ENCODE measurements at places on chromosomes 6 and 20.

GRCh38 chr6:142030115-142030619 is 102.6 kb upstream of the GJE1 start:
- no peak for DNase-seq

DNA sequence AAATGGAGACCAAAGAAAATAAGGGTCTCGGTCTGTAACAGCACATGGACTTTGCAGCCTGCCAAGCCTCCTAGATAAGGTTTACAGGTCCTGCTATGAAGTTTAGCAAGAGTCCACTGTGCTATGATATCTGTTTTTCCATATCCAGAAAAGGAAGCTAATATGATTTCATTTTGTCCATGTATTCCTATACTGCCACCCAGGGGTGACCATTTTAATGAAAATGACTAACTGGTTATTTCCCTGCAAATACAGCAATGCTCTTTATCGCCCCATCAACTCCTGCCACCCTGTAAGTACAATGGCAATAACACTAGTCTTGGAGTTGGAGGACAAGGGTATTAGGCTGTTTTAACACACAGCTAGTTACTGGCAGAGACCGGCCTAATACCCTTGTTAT is 115.2 kb upstream of the GLP1R start:
- DNase-seq = no peak

- DNase-seq = no peak
Measured at GRCh38 chr20:41049451-41049850, 20.8 kb downstream of the TOP1 start.

DNA sequence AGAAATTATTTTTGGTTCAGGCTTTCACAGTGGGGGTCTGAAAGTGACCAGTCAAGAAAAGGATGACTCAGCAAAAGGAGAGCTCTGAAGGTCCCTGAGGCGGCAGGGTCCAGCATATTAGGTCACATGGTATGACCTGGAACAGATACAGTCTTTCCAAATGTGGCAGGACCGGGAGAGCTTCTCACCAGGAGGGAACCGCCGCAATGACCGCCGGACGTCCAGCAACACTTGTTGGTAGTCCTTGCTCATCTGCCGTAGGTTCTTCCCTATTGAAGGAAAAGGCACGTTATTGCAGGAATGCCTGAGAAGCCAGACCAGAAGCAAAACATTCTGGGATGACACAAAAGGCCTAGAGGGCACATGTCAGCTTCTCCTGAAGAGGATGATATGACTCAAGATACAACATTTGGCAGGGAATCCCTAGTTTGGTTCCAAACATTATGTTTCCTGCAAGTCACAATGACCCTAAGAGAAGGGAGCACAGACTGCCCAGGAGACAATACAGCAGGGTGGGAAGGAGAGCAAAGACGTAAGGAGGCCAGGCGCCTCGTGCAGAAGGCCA is 17.4 kb downstream of the TBC1D20 start:
- DNase-seq = no peak

- no peak for DNase-seq
Measured at GRCh38 chr6:140069576-140069975, 695.1 kb upstream of the CITED2 start.

GRCh38 chr6:51792273-51793030 is 295.0 kb downstream of the PKHD1 start:
- DNase-seq = no peak

- no peak for DNase-seq
Measured at GRCh38 chr6:8859501-8859900, 424.2 kb upstream of the SLC35B3 start.

GRCh38 chr20:326645-327185 is 1.4 kb downstream of the SOX12 start:
- DNase-seq = no peak

DNA sequence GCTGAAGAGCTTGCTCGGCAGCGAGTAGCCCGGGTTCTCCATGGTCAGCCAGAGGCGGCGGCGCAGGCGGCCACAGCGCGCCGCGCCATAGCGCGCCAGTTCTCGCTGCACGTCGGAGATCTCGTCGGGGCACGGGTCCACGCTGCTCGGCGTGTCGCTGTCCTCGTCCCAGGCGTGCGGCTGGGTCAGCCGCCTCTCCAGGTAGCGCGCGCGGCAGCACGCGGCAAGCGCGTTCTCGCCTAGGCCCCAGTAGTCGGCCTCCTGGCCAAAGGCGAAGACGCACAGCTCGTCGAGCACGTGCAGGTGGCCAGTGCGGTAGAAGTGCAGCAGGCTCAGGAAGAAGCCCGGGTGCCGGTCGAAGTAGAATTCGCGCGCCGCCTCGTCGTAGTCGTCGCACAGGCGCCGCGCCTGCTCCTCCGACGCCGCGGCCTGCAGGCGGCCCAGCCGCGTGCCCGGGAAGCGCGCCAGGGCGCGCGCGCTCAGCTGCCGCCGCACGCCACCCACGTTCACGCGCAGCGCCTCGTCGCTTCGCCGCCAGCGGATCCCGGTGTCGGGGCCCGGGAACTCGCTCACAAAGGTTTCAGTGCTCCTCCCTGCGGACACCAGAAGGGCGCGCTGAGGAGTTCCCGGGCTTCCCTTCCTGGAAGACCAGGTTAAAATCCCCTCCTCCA is 2.7 kb downstream of the KCNS1 start:
- DNase-seq = no peak

DNA sequence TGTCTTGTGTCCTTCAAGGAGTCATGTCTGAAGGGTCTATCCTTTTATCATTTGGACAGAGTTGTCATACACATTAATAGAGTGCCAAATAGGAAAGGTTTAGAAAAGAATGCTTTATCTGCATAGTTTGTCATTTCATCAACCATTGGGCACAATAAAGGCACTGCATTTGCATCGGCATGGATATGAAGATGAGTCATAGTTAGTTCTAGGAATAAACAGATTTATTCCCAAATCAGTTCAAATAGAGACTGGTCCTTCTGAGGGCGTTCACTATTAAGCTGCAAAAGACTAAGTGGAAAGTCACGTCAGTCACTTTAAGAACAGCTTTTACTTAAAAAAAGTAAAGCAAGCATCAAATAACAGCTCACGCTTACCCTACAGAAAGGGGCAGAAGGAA is 90.8 kb downstream of the CDS2 start:
- DNase-seq = no peak

DNA sequence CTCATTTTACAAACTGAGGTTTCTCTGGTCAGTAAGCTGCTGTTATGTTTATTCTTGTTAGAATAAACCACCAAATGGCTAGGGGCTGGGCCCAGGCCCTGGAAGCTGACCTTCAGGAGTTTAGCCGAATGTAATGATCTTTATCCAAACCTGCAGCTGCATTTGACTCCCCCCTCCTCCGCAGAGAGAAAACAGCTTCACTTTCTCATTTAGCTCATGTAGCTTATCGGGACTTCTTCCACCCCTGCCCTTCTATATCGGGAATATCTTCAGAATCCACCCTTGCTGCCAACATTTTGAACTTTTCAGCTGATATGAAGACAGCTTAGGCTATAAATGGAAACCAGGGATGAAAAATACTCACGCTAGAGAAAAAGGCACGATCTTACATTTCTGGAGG is 102.6 kb downstream of the ZMYND8 start:
- no peak for DNase-seq

- DNase-seq = no peak
Measured at GRCh38 chr6:107871976-107872375, 47.9 kb upstream of the SCML4 start.

GRCh38 chr20:41510847-41511450 is 107.2 kb downstream of the CHD6 start:
- DNase-seq = no peak

- no peak for DNase-seq
Measured at GRCh38 chr20:2753461-2754040, 46.9 kb downstream of the CPXM1 start.

- no peak for DNase-seq
Measured at GRCh38 chr20:51573576-51574243, 31.2 kb upstream of the NFATC2 start.

DNA sequence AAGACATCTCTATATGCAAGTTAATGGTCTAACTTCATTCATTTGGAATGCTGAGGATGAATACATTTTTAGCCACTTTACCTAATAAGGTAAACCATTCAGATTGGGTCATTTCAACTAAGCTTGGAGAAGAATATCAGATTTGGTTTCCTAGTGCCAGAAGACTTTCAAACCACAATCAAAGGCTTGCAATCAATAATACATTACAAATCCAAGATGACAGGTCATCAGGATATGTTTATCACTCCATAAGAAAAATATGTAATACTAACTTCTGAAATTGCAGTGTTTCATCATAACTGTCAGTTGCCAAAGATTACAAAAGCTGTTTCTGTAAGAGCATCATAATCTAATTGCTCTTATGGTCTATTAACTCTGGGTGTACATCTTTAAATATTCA is 654.0 kb downstream of the COL12A1 start:
- no peak for DNase-seq

DNA sequence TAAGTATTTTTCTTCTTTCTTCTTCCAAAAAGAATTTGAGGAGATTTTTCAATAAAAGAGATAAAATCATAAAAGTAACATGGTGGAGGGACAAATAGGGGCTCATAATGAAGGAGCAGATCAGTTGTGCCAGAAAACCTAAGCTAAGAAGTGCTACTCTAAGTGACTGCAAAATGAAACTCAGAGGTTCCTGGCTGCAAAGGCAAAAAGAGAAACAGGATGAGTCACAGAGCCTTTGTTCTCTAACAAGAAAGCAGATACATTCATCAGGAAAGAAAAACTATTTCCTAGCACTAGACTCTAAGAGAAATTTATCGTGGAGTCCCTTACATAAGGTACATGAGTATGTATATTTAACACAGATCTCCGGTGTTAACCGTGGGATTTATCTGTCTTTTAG is 49.8 kb downstream of the TSHZ2 start:
- DNase-seq = no peak

DNA sequence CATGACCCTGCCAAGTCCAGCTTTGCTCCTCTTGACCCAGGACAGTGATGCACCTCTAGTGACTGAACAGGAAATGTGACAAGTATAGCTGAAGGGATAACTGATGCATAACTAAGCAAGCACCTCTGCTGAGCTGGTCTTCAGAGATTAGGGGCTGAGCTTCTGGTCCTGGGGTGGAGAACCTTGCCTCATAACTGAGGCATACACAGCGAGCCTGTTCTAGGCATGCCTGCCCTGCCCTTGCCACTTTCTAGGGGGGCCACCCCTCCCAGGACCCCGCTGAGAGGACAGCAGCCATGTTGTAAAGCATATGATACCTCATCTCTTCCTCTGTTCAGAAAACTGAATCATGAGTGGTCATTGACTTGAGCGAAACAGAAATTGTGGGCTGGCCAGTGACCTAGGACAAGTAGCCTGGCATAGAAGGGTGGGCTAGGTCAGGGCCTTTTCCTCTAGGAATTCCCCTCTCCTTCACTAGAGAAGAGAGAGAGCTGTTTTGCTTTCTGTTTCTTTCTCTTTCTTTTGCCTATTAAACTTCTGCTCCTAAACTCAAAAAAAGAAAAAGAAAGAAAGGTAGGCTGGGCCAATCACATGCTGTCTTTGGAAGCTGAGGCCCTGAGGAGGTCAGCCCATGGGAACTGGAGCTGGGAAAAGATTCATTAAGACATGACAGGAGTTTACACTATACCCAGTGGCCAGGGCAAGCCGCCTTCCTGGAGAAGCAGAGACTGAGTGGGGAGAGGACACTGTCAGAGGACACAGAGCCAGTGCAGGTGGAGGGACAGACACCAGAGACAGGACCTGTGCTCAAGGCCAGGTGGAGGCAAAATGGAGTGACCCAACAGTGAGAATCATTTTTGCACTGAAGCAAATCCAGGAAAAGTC is 23.1 kb downstream of the ALDH5A1 start:
- no peak for DNase-seq

DNA sequence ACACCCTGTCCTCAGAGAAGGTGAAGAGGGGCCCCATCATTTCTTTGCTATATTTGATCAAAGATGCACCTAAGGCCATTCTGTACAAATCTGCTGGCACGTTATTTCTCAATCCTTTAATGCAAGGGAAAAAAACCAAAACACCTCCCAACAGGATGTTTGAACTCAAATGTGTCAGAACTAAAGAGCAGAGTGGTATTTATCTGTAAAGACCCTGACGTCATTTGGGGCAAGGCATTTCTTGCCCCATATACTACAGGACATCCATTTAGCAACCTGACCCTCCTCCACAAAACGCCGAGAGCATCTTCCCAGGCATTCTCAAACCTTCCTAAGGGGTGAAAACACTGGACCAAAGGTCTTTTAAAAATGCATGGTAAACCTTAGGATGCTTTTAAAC is 50.8 kb downstream of the ZMYND8 start:
- no peak for DNase-seq

DNA sequence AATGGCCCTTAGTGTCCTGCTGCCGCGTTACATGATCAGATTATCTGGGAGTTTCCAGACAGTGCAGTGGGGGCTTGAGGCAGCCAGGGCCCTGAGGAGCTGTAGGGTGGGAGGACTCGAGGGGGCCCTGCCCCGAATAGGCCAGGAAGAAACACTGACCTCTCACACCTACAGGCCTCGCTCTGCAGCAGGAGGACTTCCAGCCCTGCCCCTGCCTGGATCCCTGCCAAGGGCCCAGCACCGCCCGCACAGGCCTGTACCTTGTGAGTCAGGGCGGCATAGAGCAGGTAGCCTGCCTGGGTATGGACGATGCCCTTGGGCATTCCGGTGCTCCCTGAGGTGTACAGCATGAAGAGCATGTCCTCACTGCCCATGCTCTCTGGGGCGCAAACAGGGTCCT is 30.1 kb upstream of the APMAP start:
- DNase-seq = no peak

GRCh38 chr6:106477146-106477545 is 116.6 kb downstream of the CRYBG1 start:
- DNase-seq = no peak

- DNase-seq = no peak
Measured at GRCh38 chr6:102736941-102737368, 1343.4 kb downstream of the GRIK2 start.

DNA sequence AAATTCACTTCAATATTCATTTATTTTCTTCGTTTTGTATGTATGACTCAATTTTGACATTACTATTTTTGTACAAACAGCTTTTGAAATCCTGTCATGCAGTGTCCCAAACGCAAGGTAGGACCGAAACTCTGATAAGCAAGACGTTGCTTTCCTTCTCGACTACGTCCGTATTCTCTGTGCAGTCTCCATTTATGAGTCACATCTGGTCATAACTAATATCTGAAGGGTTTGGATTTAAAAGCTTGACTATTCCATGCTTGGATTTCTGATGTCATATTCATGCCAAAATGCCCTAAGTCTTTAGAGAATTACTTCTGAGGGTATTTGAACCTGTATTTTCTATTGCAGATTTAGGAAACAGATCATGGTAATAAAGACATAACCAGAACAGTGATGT is 37.8 kb upstream of the LAMP5 start:
- no peak for DNase-seq
